Activated CD8-positive, alpha-beta memory T cell treated with anti-CD3 and anti-CD28 coated beads, Interleukin-2, amount 10 ng/mL, durations not matched to agents 7 days and 5 days (primary cell): ENCODE measurements at places on chromosomes 12 and 14.

DNA sequence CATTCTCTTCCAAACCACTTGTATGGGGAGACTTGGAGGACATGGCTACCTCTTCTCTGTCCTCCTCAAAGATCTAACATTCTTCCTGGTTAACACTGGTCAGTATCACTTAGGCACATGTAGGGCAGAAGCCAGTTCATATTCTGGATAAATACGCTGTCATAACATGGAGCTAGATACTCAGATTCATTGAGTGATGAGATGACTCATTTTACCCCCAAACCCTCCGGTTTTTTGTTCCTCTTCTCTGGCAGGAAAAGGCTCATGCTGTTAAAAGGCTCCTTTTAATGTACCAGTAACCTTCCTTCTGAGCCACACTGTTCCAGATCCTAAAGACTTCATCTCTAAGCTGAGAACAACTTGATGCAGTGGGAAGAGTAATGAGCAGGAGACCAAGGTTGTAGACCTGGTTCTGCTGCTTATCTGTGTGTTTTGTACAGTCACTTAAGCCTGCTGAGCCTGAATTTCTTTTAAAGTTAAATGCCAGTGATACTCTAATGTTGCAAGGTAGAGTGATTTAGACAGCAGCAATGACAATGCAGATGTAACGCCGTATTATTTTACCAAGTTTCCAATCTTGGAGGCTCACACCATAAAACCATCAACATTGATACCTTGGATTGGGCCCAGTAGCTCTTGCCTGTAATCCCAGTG, 57.3 kb upstream of the ELK3 start:
- no peaks in the 10 kb centered on the region for H3K36me3 ChIP-seq
- no peak overlapping the region for H3K27ac ChIP-seq
- H3K4me1 ChIP-seq = peaks cover 24% of the 10 kb centered on the region
- DNase-seq = no peak
- no peak overlapping the region for H3K4me3 ChIP-seq

GRCh38 chr12:62533755-62534107, 67.1 kb downstream of the MON2 start:
- no peak for DNase-seq
- no peaks in the 10 kb centered on the region for H3K4me1 ChIP-seq
- peaks cover 37% of the 10 kb centered on the region for H3K36me3 ChIP-seq
- no peak overlapping the region for H3K4me3 ChIP-seq
- H3K27ac ChIP-seq = no peak overlapping the region

DNA sequence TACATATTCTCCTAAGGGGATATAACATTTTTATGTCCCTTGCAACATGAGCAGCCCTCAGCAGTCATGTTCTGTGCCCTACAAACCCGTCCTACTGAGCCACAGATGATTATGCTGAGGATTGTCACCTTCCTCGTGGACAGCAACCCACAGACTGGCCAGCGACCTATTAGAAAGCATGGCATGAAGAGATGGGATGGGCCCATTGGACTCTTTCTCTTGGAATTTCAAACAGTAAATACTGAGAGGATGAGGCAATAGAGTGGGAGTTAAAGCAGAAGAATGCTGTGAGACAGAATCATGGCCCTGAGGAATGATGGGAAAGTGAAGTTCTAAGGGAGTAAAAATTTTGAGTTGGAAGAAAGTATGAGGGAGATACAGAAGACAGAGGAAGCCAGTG, 149.9 kb upstream of the BTG1 start:
- peaks cover 15% of the 10 kb centered on the region for H3K4me1 ChIP-seq
- H3K36me3 ChIP-seq = peaks cover 6% of the 10 kb centered on the region

- peaks cover 39% of the 10 kb centered on the region for H3K27me3 ChIP-seq
- no peak for DNase-seq
- H3K4me3 ChIP-seq = no peak within 1 kb of the TSS
- no peaks in the 10 kb centered on the region for H3K36me3 ChIP-seq
- H3K4me1 ChIP-seq = peaks cover 11% of the 10 kb centered on the region
Observed at GRCh38 chr14:20802341-20803084, at the start of gene RNASE1. Gene RNASE1, minus strand, starts transcription at chr14:20802844. Its CDS starts 776 bp downstream, at chr14:20802068.

DNA sequence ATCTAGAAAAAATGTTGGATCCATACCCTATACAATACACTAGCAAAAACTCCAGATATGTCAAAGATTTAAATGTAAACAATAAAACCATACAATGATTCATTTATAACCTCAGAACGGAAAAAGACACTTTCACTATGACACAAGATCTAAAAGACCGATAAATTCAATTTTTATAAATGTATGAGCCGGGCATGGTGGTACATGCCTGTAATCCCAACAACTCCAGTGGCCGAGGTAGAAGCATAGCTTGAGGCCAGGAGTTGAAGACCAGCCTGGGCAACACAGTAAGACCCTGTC, 2.5 kb upstream of the SOS2 start:
- peaks cover 37% of the 10 kb centered on the region for H3K4me1 ChIP-seq
- H3K27ac ChIP-seq = peak overlapping the region; percentile 76
- H3K36me3 ChIP-seq = peaks cover 25% of the 10 kb centered on the region
- DNase-seq = no peak

GRCh38 chr12:1204581-1205121, 213.6 kb downstream of the ERC1 start:
- no peak overlapping the region for H3K4me3 ChIP-seq
- H3K27me3 ChIP-seq = no peaks in the 10 kb centered on the region
- H3K36me3 ChIP-seq = peaks cover 2% of the 10 kb centered on the region
- DNase-seq = no peak
- no peak overlapping the region for H3K27ac ChIP-seq
